GM23248 (cell line): ENCODE measurements at places on chromosomes 13 and 19.

DNA sequence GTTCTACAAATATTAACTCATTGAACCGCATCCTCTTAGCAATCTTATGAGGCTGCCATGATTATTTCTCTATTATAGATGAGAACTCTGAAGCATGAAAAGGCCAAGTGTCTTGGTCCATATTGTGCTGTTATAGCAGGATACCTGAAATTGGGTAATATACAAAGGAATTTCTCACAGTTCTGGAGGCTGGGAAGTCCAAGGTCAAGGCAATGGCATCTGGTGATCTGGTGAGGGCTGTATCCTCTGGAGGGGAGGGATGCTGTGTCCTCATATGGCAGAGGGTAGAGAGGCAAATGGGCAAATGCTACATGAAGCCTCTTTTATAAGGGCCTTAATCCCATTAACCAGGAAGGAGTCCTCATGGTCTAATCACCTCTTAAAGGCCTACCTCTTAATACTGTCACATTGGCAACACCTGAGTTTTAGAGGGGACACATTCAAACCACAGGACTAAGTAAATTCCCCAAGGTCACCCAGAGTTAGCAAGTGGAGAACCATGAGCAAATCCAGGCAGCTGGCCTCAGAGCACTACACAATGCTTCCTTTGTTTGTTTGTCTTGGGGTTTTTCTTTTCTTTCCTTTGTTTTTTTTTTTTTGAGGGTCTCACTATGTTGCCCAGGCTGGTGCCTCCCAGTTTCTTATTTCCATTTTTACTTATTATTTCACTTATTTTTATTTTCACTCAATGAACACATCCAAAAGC lies 55.9 kb upstream of the LATS2 start:
- DNase-seq = no peak

DNA sequence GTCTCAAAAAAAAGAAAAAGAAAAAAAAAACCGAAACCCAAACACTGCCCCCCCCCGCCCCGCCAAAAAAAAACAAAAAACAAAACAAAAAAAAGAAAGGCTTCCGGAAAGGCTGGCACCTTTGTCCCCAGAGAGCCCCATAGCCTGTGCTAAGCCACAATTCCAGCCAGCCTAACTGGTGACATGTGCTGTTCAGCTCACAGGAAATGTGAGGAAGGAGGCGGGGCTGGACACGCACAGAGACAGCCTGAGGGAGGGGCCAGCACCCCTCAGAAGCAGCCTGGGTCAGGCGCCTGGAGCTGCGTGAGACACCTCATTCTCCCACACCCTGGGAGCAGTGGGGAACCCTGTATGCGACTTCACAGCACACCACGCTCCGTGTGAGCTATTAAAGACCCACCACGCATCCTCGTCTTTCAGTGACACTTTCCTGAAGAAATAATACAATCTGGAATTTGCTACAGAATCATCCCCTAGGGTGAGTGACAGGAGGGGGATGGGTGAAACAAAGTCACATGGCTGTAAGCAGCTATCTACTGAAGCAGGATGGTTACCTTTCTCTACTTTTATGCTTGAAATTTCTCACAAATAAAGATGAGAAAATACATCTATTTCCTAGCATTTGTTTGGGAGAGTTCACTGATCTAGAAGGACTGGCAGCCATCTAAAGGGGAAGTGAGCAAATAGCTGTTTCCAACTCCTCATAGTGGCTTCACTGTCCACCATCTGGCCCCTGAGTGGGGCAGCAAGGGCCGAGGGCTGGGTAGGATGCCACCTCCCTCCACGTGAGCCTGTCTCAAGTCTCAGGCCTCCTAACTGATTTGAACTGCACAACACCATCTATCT lies 12.3 kb upstream of the SLC35E1 start:
- peak; percentile 92 for DNase-seq

DNA sequence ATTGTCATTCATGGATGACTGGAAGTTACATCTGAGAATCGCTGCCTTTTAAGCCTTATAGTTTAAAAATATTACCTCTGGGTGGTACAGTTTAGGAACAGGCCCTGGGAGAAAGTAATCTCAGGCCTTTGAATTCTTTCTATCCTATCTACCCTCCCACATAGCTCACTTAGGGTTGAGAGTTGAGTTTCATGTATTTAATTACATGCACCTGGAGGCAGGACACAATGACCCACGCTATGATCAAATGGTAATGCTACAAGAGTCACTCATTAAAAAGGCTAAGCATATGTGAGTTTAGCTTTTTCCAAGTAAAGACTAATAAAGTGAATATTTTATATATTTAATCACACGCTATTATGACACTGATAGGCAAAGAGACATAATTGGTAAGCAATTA lies 25.3 kb upstream of the MED4 start:
- no peak for DNase-seq

- DNase-seq = peak; percentile 74
These were observed 3.2 kb downstream of the PTBP1 start for GRCh38 chr19:800360-801029.

DNA sequence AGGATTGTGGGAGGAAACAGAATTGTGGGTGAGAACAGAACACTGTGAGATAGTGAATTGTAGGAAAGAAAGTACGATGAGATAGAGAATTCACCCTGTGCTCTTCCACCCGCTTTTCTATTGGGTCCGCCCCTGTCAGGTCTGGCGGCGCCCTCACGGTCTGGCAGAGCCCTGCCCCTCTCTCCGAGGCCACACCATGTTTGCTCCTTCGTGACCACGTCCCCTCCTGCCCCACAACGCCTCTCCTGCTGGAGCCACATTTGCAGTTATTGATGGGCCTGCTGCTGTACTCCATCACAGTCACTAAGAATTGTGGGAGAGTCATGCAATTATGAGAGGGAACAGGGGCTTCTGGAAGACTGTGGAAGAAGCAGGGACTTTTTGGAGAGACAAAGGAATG lies 473.1 kb downstream of the KLF12 start:
- no peak for DNase-seq

- DNase-seq = no peak
These were observed 10.6 kb downstream of the RPS9 start for GRCh38 chr19:54211235-54211634.

GRCh38 chr13:36907266-36907665 lies 12.8 kb downstream of the SMAD9 start:
- no peak for DNase-seq

GRCh38 chr13:95624020-95624419 lies 20.5 kb downstream of the DZIP1 start:
- DNase-seq = peak; percentile 73
